ENCODE measurements at places on chromosomes 16 and 17.

DNA sequence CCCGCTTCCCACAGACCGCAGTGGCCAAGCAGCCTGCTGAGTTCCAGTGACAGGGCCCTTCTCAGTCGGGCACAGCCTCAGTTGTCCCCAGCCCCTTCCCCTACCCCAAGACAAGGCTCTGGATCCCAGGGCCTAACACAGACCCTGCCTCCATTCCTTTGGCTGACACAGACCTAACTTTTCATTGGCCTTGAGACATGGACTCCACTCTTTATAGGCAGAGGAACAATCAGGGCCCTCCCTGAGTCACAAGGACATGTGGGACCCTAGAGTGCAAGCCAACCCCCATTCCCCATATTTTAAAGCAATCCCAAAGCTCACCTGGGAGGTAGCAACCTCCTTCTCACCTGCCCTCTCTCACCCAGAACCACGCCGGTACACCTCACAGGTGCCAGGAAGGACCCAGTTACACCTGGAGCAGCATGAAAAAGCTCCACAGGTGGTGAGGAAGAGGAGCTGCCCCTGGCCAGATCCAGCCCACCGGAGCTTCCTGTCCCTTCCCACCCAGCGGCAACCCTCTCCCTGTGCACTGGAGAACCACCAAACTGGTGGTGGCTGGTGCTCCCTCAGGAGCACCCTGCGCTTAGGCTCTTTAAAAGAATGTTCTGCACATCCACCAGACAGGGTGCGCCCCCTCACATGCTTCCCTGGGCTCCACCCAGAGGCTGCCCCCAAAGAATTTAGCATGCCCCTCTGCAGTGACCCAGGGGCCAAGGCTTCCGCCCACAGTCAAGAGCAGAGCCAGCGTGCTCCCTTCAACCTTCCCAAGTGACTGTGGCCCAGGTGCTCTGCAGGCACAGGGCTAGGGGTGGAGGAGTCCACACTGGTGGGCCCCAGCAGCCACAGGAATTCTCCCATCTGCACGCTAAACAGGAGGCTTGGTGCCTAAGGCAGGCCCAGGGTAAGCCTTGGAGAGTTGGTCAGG lies 3.4 kb downstream of the MNT start:
- DNase-seq = no peak

DNA sequence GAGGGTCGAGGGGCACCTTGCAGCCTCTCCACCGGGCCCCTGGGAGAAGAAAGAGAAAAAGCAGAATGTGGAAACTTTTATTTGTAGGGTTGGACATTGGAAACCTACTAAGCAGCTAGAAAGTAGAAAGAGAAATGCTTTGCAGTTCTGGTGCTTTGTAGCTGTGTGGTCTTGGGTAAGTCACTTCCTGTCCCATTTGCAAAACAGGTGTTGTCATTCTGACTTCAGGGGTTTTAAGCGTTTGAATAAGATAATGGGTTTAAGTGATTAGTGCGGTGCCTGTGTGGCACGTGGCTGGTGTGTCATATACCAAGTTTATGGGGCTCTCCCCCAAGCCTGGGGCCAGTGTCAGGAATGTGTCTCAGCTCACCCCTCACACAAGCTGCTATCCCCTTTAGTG lies 1.6 kb downstream of the CA4 start:
- no peak for DNase-seq

DNA sequence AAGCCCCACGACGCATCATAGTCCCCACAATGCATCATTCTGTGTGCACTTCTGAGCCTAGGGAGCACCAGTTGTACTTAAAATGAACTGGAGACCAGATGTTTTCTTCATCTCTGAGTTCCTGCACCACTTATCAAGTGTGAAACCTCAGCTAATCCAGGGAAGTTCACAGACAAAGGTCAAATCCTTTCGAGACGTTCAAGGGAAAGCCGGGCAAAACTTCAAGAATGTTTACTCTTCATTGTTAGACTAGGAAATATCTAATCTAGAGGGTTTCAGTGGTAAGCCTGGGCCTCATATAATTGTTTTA lies 4.6 kb upstream of the PMP22 start:
- DNase-seq = no peak

- no peak for DNase-seq
These were observed 66.2 kb downstream of the CYTH1 start for GRCh38 chr17:78715876-78716275.

DNA sequence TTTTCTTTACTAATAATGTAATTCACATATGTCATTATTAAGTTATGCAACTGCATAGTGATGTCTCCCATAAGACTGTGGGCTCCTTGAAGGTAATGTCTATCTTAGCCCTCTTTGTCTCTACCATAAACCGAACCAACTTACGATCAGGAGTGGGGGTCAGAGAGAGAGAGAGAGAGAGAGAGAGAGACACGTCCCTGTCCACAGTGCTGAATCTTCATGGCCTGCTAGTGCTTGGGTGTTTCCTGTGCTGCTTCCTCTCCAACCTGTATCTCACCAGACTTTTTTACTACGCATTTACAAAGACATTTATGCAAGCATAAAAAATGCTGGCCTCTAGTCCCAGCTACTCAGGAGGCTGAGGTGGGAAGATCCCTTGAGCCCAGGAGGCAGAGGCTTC lies 52.2 kb upstream of the HAPSTR1 start:
- no peak for DNase-seq

DNA sequence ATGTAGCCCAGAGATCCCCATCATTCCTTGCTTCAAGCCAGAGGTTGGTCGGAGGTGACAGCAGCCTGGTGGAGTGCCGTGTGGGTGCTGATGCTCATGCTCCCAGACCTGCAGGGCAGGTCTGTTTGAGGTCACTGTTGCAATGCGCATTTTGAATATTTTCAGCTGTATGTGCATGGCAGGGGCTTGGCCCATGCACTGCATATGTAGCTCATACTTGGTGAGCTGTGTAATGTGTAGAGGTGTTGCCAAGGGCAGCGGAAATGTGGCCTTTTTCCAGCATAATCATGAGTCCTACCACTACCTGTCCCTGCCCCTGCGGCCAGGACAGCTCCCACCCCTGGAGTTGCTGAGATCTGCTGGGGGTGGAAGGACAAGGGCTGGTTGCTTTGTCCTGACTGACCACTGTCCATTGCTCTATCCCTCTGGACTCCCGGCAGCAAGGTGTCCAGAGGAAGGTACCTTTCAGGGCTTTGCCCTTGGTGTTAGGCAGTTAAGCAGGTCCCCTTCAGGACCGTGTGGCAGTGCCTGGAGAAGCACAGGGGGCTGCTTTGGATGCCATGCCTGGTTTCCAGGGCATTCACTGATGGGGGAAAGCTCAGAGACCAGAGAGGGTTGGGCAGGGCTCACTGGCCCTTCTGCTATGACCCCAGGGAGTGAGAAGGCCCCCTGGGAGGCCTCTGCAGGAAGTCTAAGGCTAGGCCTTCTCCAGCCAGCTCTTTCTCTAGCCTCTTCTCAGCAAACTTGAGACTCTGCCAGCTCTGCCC lies 215.2 kb downstream of the NTN1 start:
- DNase-seq = no peak

GRCh38 chr17:44829523-44830358 lies at the start of gene GJC1:
Gene GJC1, minus strand, starts transcription at chr17:44830287. Its CDS starts 24,470 bp downstream, at chr17:44805817.
- peak; percentile 17 for DNase-seq

DNA sequence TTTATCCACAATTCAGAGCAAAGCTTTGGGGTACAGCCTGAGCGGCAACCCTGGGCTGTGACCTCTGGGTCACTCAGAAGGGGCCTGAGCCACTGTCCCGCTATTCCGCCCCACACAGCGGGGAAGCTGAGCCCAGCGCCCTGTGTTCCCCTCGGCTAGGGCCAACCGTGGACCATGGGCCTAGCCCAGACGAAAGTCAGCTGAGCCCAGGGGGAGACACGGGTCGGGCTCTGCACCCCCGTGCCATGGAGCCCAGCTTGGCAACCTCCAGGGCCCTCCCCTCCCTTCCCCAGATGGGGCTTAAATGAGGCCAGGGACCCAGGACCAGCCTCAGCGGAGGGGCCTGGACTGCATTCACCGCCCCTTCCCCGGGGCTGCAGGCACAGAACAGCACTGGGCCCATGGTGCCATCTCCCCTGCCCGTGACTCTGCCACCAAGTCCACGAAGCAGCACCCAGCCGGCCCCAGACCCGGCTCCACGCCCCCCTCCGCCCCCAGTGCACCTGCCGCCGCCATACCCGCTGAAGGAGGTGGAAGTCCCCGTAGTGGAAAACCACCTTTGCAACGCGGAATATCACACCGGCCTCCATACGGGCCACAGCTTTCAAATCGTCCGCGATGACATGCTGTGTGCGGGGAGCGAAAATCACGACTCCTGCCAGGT lies 1.8 kb downstream of the TPSD1 start:
- no peak for DNase-seq

GRCh38 chr16:83271970-83272575 lies 535.7 kb upstream of the HSBP1 start:
- no peak for DNase-seq

- DNase-seq = no peak
These were observed at the start of gene MT3 for GRCh38 chr16:56589141-56590039. Gene MT3, plus strand, starts transcription at chr16:56589528. Its CDS starts 63 bp downstream, at chr16:56589591.

GRCh38 chr17:67544364-67544955 lies 167.4 kb downstream of the PITPNC1 start:
- DNase-seq = no peak

DNA sequence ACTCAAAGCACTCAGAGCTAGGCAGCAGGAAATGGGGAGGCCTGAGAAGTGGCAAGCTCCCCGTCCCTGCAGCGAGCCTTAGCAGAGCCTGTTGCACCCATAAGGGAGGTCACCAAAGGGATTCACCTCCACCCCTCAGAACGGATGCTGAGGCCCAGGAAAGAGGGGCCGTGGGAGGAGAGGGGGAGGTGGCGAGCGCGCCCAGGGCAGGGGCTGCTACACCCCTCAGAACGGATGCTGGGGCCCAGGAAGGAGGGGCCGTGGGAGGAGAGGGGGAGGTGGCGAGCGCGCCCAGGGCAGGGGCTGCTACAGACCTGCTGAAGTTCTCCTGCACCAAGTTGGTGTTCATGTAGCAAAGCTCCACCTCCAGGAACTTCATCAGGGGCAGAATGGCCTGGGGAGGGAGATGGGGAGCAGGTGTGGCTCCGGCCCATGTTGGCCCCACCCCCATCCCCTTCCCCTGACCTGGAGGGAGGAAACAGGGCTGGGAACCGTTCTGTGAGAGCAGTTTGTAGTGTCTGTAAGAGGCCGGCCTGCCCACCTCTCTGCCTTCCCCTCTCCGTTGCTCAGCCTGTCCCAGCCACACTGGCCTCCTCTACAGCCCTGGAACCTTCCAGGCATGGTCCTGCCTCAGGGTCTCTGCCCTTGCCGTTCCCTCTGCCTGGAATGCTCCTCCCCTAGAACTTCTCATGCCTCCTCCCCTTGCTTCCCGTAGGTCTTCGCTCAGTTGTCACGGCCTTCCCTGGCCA lies 11.4 kb downstream of the UNC13D start:
- DNase-seq = no peak

- DNase-seq = no peak
These were observed 7.4 kb downstream of the CDC42EP4 start for GRCh38 chr17:73304438-73304837.

- no peak for DNase-seq
These were observed 14.0 kb upstream of the UBE2I start for GRCh38 chr16:1295465-1295864.

- DNase-seq = no peak
These were observed 61.2 kb downstream of the CLEC16A start for GRCh38 chr16:11005611-11005975.

- no peak for DNase-seq
These were observed 71.7 kb downstream of the ARHGAP17 start for GRCh38 chr16:24943471-24943870.

DNA sequence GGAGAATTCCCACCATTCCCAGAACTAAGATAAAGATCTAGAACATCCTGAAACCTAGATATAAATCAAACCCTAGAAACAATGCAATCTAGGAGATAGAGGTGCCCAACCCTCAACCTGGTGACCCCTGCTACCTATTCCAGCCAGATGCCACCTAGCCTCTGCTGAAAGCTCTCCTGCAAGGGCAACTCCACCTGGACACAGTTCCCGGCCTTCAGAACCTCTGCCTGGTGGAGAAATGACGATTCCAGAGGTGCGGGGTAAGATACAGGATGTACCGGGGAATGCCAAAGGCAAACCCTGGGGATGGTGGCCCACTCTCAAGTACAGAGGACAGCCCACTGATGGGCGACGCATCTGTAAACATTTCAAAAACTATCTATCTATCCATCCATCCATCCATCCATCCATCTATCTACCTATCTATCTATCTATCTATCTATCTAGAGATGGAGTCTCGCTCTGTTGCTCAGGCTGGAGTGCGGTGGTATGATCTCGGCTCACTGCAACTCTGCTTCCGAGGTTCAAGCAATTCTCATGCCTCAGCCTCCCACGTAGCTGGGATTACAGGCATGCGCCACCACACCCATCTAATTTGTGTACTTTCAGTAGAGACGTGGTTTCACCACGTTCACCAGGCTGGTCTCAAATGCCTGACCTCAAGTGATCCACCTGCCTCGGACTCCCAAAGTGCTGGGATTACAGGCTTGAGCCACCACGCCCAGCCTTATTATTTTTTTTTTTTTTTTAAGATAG lies 19.0 kb downstream of the MEAK7 start:
- no peak for DNase-seq

- no peak for DNase-seq
These were observed 9.7 kb upstream of the SSTR5 start for GRCh38 chr16:1062895-1063294.

DNA sequence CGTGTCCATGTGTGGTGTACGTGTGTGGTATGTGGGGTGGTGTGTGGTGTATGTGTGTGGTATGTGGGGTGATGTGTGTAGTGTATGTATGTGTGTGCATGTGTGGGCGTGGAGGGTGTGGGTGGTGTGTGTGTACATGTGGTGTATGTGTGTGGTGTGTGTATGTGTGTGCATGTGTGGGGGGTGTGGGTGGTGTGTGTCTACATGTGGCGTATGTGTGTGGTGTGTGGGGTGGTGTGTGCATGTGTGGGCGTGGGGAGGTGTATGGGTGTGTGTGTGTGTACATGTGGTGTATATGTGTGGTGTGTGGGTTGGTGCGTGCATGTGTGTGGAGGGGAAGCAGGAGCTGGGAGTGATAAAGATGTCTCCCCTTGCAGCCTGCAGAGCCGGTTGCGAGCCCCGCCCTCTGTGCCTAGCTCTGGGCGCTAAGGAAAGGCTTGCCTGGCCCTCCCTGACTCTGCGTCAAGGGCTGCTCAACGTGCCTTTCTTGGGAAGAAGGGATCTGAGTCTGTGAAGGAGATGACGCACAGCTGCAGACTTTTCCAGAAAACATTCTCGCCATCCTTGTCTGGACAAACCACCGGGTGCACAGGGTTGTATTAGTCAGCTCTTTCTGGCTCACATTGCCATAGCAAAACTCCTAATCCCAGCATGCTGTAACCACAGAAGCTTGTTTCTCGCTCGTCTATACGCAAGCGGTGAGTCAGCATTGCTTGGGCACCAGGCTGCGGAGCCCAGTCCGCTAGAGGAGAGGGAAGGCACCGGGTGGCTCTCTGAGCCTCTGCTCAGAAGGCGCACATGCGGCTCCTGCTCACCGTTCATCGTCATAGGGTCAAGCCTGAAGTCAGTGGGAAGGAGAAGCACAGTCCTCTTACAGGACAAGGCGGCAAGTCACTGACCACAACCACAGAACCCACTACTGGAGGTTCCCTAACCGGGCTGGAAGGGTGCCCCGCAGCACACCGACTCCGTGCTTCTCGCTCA lies 2.0 kb upstream of the CD300H start:
- DNase-seq = no peak

DNA sequence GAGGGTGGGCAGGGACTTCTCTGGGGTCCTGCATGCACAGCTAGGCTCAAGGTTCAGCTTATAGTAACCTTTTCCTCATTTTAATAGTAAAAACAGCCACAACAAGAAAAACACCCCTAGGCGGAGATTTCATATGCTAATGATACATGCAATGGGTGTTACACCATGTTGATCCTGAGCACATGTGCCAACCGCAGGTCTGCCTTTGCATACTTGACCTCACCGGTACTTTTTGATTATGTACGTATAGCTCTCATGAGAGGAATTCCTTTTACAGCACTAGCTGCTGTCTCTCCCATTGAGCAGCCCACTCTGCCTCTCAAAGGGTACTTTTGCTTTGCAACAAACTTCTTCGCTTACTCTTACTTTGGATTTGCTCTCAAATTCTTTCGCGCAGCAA lies 1.9 kb downstream of the KRTAP4-8 start:
- DNase-seq = no peak
